Small intestine (tissue), 16 donors: ENCODE measurements at places on chromosomes 2 and 18. TPM values are rescaled to one million over a fixed set of nuclear protein-coding genes. Genes with fewer than 3 reads are reported as not detected.
A peak's percentile ranks its signal among the peaks of the same experiment; 100 is the strongest.

The SLC8A1 gene
- 1.4 TPM for polyA plus RNA-seq

The SERPINB4 gene
- polyA plus RNA-seq: not detected

The FOXI3 gene
- polyA plus RNA-seq: not detected

The BOK gene
- polyA plus RNA-seq: 4.5 TPM

The GAL3ST2 gene
- 0.03 TPM for polyA plus RNA-seq

The NEU2 gene
- polyA plus RNA-seq: not detected

The ST8SIA5 gene
- 0.12 TPM for polyA plus RNA-seq

The REEP1 gene
- 6.9 TPM for polyA plus RNA-seq

The GCG gene
- polyA plus RNA-seq: 15.5 TPM

GRCh38 chr18:8741117-8741516 lies 35.8 kb downstream of the MTCL1 start:
- DNase-seq: no peak

DNA sequence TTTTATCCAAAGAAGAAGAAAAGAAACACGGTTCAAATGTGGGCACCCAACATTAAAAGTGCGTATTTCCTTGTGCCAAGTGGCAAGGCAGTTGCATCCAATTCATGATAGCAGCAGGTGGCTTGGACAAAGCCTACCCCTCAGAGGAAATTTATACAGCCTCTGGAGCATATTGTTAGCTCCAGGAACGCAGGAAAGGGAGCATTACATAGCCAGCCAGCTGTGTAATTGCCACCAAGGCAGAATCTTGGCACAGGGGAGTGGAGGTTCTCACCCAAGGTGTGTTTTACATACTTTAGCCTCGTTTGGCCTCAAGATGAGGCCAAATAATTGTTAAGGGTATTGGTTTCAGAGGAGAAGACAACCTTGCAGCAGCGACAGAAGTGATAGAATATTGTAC lies 526.9 kb downstream of the TMEM182 start:
- DNase-seq: no peak

- peak; percentile 72 for DNase-seq
These were observed 47.5 kb upstream of the STAM2 start for GRCh38 chr2:152222975-152223637.

DNA sequence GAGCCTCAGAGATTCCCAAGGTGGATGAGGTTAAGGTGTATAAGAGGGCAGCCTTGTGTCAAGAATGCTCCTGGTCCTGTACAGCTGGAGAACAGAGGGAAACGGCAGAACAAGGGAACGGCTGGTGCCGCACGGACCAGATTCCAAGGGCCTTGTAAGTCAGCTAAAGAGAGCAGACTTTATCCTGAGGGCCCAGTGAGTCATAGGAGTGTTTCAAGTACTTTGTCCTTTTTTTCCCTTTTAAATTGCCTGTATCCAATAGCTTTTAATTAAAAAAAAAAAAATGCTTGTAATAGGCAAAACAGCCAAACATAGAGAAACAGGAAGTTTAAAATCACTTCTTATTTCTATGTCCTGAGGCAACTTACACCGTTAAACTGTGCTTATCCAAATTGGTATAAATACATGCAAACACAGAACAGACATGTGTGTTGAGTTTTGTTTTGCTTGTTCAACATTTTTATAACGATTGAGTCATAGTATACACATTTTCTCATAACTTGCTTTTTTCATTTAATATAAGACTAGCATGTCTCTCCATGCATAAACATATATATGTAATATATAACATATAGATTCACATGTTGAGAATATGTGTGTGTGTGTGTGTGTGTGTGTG lies 42.1 kb upstream of the EVA1A start:
- DNase-seq: peak; percentile 90

GRCh38 chr2:85235281-85235680 lies 92.5 kb downstream of the TGOLN2 start:
- DNase-seq: no peak

DNA sequence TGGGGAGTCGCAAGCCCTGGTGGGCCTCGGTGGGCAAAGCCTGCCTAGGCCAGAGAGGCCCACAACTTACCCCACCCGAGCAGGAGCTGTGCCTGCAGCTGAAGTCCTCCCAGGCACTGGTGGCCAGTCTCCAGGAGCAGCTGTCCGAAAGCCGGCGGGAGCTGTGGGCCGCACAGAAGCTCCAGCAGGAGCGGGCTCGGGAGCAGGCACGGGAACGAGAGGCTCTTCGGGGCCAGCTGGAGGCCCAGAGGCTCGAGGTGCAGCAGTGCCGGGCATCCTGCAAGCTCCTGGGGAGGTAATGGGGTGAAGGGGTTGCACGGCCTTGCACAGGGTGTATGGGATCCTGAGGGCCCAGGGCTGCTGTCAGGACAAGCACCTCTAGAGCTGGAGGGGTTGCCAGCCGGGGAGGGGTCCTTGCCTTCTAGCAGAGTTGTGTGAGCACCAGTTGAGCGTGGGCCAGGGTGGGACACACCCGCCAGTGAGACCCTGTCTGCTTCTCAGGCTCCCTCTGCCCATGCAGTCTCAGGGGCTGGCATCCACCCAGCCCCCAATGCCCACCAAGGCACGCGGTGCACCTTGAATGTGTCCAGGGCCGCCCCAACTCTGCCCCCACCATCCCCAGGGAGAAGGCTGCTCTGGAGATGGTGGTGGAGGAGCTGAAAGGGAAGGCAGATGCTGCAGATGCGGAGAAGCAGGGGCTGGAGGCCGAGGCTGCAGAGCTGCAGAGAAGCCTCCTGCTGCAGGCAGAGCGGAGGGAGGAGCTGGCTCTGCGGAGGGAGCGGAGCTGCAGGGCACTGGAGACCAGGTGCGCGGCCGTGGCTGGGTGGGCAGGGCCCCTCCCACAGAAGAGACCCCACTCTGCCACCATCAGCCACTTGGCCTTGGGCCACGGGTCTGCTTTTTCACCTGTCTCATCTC lies 27.2 kb downstream of the CROCC2 start:
- DNase-seq: no peak

- no peak for DNase-seq
These were observed 93.4 kb upstream of the MAP4K3 start for GRCh38 chr2:39530411-39530866.

- peak; percentile 32 for DNase-seq
These were observed 260.3 kb downstream of the AFF3 start for GRCh38 chr2:99881901-99882591.

DNA sequence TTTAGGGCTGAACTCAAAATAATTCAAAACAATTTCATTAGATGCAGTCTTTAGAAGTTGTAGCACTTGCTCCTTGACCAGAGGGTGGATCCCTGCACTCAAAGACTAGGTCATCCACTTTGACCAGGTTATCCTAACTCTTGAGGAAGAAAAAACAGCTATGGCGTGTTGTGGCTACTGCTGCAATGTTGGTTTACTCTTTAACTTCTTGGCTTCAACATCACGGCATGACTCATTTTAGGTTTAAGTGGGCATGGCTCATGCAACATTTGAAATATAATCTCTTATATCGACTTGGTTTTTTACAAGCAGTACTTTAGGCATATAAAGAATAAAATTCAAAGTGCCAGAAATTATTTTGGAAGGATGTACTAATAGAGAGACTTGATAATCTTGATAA lies 35.4 kb downstream of the ANKRD29 start:
- DNase-seq: peak; percentile 80

- peak; percentile 32 for DNase-seq
These were observed 376.6 kb downstream of the PTH2R start for GRCh38 chr2:208783184-208783583.

DNA sequence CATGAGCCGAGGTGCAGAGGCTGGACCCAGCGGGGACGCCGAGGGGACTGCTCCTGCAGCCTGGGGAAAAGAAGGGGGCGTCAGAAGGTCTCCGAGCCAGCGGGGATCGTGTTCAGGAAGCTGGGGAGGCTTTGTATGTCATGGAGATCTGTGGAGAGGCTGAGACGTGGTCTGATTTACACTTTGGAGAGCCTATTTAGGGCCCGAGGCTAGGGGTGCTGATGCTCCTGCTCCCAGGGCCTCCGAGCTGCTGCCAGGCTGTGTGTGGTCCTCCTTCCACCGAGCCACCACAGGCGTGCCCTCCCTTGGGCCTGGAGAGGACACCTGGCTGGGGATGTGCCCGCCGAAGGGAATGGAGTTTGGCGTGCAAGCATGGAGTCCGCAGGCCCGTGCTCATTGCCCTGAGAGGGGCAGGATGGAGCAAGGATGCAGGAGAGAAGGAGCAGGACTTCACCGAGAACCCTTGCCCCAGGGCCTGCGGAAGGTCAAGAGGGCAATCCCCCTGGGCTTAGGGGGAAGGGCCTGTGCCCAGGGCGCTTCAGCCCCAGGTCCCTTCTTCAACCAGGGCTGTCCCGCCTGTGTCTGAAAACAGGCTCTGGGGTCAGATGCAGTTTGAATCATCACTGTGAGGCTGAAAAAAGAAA lies 252.5 kb downstream of the VAPA start:
- no peak for DNase-seq

GRCh38 chr2:43057742-43058725 lies 168.4 kb downstream of the ZFP36L2 start:
- no peak for DNase-seq

GRCh38 chr2:41709702-41710599 lies 337.9 kb upstream of the PKDCC start:
- no peak for DNase-seq
